ENCODE measurements at places on chromosomes 7 and 10.

- no peak for DNase-seq
Measured at GRCh38 chr10:116699049-116699448, 43.3 kb downstream of the HSPA12A start.

GRCh38 chr7:129862682-129863081 is 90.1 kb downstream of the UBE2H start:
- no peak for DNase-seq

DNA sequence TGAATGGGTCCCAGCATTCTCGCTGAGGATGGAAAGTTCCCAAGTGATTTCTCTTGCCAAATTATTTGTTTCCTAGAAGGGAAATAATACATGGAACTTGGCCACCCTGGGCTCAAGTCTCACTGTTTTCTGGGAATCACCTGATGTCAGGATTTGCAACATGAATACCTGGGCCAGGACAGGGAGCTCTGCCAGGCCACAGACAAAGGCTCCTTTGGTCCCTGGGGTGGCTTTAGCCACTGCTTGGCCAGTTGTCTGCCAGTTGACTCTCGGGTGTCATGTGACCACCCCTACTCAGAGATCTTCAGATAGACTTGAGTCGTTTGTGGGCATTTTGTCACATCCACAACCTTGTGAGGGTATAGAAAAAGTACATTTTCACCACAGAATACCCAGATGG is 258.0 kb upstream of the HABP2 start:
- DNase-seq: no peak

- DNase-seq: no peak
Measured at GRCh38 chr7:123712619-123713018, 36.2 kb downstream of the WASL start.

GRCh38 chr7:73515178-73515577 is 6.9 kb downstream of the BAZ1B start:
- no peak for DNase-seq

- DNase-seq: no peak
Measured at GRCh38 chr10:80471001-80471400, 16.9 kb downstream of the TSPAN14 start.
